ENCODE measurements at places on chromosomes 3 and 15. TPM values are rescaled to one million over a fixed set of nuclear protein-coding genes. Genes with fewer than 3 reads are reported as not detected.

The DNAJC17 gene
- total RNA-seq, result 46.5 TPM

The UPK1B gene
- not detected for total RNA-seq

The HPS3 gene
- 19.3 TPM for total RNA-seq

The DAZL gene
- 0.27 TPM for total RNA-seq

The FAM219B gene
- total RNA-seq, result 47.7 TPM

The HGD gene
- total RNA-seq, result 0.98 TPM

DNA sequence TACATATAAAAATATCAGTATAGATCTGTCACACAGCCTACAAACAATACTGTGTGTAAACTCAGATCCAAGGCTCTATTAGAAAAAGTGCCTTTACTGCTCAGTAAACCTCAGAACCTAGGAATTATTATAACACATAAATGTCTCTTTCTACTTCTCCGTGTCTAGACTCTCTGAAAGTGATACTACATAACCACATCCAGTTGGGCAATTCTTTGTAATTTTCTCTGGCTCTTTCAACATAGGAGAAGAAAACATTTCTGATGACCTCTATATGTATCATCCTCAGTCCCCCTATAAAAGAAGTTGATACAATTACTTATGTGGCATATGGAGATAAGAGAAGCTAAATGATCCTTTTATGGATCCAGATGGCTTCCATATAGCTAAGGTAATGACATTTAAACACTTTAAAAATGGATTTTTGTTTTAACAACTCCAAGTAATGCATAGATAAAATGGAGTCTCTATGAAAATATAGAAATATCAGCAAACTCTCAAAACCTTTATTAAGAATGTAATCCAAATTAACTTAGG lies 104.5 kb downstream of the LSAMP start:
- H3K27ac ChIP-seq, result no peak overlapping the region
- H3K36me3 ChIP-seq, result no peaks in the 10 kb centered on the region
- no peaks in the 10 kb centered on the region for H3K4me1 ChIP-seq

DNA sequence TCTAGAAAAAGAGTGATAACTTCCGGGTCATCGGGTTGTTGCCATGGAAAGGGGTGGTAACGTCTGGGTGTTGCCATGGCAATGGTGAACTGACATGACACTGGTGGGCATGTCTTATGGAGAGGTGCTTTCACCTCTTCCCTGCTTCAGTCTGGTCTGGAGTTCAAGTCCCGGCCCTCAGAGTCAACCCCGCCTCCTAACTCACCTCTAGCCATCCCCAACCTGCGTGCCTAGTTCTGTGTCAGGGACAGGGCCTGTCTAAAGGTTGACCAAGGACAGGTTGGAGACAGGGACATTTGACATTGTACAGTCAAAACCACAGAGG lies 96.0 kb downstream of the LSM3 start:
- no peak overlapping the region for H3K27ac ChIP-seq
- no peak for DNase-seq
- no peaks in the 10 kb centered on the region for H3K27me3 ChIP-seq
- H3K4me3 ChIP-seq, result no peak overlapping the region
- no peaks in the 10 kb centered on the region for H3K4me1 ChIP-seq

DNA sequence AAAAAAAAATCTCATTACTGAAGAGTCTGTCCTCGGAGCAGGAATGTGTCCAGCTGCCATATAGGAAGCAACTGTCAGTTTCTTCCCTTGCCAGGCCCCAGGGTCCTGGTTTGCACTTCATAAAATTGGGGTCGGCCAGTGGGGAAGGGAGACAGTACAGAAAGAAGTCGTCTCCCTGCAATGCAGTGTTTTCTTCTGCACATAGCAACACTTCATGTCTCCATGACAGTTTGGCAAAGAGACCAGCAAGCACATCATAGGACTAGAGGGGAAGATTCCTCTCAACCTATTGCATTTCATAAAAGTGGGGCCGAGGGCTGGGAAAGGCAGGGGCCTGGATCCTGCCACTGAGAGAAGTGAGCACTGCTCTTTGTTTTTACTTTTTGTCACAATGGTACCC lies 138.2 kb upstream of the HACD2 start:
- H3K27me3 ChIP-seq, result no peaks in the 10 kb centered on the region
- DNase-seq, result no peak
- no peak overlapping the region for H3K4me3 ChIP-seq

DNA sequence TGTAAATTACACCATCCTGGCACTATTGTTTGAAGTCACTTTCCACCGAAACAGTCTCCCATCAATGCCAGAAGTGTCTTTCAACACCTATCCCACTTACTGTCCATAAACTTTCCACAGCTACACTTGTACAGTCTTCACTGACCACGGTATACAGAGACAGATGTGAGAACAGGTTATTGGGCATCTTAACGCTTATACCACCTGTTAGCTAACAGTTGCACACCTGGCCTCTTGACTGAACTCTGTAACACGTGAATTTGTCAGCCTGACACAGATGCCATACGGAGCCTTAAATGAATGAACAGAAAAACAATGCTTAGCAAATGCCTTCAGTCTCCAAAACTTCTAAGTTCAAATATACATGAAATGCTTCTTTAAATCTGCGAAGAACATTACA lies 440.5 kb downstream of the SHQ1 start:
- no peaks in the 10 kb centered on the region for H3K36me3 ChIP-seq
- no peak for DNase-seq

- H3K27ac ChIP-seq, result no peak overlapping the region
- no peak overlapping the region for H3K4me3 ChIP-seq
- DNase-seq, result no peak
- H3K36me3 ChIP-seq, result no peaks in the 10 kb centered on the region
- no peaks in the 10 kb centered on the region for H3K27me3 ChIP-seq
These were observed 205.5 kb upstream of the CD96 start for GRCh38 chr3:111336511-111336910.

DNA sequence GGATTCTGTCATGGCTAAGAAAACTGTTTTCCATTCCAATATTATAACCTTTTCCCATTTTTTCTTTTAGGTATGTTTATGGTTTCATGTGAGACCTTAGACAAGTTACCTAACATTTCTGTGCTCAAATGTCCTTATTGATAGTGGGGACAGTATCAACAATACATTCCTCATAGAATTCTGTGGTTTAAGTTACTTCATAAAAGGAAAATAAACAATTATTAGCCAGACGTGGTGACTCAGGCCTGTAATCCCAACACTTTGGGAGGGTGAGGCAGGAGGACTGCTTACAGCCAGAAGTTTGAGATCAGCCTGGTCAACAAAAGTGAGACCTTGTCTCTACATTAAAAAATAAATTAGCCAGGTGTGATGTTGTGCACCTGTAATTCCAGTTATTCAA lies 436.8 kb upstream of the CNTN4 start:
- H3K27me3 ChIP-seq, result no peaks in the 10 kb centered on the region
- no peaks in the 10 kb centered on the region for H3K4me1 ChIP-seq
- H3K4me3 ChIP-seq, result no peak overlapping the region
- DNase-seq, result no peak
- no peak overlapping the region for H3K27ac ChIP-seq
- no peaks in the 10 kb centered on the region for H3K36me3 ChIP-seq

DNA sequence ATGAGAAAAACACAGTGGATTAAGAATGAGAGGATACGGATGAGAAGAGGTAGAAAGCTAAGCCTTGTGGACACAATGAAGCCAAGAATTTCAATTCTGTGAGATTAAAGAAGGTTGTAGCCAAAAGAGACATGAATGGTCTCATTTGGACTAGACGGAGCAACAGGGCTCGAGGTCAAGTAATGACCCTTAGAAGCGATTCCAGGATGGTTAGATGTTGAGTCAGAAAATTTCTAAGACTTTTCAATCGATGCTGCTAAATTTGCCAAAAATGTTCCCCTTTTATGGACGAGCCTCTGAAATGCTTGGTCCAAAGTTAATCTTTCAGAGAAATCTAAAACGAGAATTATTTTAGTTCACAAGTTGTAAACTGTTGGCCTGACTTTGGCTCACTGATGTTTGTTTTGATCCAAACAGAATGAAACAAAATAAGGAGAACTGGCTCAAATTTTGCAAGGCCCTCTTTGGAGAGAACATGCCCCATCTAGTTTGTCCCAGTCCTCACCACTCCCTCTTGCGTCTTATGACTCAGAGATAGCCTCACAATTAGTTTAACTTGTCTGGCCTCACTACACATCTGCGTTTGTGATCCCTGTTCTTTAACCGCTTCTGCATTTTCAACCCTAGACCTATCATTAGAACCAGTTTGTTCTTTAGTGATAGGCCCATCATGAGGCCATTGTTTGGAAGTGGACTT lies 235.5 kb downstream of the PDZRN3 start:
- no peaks in the 10 kb centered on the region for H3K4me1 ChIP-seq
- H3K36me3 ChIP-seq, result no peaks in the 10 kb centered on the region
- no peaks in the 10 kb centered on the region for H3K27me3 ChIP-seq

DNA sequence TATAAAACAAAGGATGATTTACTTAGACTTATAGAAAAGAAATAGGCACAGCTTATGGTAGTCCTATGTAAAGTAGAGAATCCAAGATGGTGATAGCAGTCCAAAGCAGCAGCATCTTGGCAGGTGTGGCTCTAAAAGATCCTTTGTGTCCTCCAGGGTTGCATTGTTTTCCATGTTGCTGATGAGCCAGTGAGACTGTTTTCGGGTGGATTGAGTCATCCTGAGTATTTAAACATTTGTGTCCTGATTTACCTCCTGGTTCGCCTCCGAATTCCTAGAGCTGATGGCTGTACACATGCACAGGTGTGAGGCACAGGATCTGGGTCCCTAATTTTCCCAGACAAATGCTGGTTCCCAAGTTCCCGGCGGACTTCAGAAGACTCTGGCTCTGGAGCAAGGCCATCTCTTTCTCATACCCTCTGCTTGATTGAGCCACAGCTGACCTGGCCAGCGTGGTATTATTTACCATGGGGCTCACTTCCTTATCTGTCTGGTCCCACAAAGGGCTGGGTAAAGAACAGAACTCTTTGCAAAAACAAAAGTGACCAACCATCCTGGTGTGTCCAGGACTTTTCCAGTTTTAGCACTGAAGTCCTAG lies 51.0 kb downstream of the ARNT2 start:
- no peaks in the 10 kb centered on the region for H3K36me3 ChIP-seq
- no peaks in the 10 kb centered on the region for H3K4me1 ChIP-seq
- H3K27ac ChIP-seq, result no peak overlapping the region
- no peak for DNase-seq
- H3K4me3 ChIP-seq, result no peak overlapping the region

- H3K27ac ChIP-seq, result no peak overlapping the region
- H3K4me1 ChIP-seq, result no peaks in the 10 kb centered on the region
- DNase-seq, result no peak
- no peak overlapping the region for H3K4me3 ChIP-seq
These were observed 359.7 kb upstream of the ROPN1 start for GRCh38 chr3:124351430-124352148.

DNA sequence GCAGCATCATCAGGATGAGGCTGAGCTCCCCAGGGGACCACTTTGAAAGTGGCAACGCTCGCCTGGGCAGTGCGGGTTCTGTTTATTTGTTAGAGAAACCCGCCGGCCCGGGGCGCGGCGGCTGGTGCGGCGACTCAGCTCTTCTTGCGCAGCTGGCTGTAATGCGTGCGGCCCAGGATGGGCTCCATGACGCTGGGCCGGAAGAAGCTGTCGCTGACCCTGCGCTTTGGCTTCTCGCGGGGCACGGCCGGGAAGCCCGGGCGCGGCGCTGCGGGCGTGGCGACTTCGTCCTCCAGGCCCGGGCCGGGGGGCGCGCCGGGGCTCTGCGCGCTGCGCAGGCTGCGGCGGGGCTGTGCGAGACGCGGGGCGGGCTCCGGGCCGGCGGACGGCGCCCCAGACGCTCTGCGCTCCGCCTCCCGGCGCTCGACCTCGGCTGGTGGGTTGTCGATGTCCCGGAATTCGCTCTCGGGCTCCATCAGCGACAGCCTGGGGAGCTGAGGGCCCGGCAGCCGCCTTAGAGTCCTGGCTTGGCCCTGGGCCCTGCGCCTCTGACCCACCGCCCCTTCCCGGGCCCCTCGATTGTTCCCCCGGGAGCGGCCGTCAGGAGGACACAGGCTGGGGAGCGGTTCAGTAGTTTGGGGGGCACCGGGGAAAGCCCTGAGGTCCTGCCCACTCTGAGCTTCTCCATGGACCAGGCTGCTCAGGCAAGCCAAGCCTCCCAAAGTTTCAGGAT lies 10.3 kb upstream of the KIF7 start:
- no peaks in the 10 kb centered on the region for H3K27me3 ChIP-seq
- no peak for DNase-seq
- H3K36me3 ChIP-seq, result no peaks in the 10 kb centered on the region
- H3K4me1 ChIP-seq, result no peaks in the 10 kb centered on the region
- no peak overlapping the region for H3K27ac ChIP-seq
- H3K4me3 ChIP-seq, result no peak overlapping the region

- DNase-seq, result no peak
- H3K27me3 ChIP-seq, result no peaks in the 10 kb centered on the region
- no peak overlapping the region for H3K27ac ChIP-seq
- peaks cover 27% of the 10 kb centered on the region for H3K4me1 ChIP-seq
- H3K36me3 ChIP-seq, result no peaks in the 10 kb centered on the region
- H3K4me3 ChIP-seq, result no peak overlapping the region
These were observed 23.4 kb downstream of the SNAPC5 start for GRCh38 chr15:66474135-66474534.

DNA sequence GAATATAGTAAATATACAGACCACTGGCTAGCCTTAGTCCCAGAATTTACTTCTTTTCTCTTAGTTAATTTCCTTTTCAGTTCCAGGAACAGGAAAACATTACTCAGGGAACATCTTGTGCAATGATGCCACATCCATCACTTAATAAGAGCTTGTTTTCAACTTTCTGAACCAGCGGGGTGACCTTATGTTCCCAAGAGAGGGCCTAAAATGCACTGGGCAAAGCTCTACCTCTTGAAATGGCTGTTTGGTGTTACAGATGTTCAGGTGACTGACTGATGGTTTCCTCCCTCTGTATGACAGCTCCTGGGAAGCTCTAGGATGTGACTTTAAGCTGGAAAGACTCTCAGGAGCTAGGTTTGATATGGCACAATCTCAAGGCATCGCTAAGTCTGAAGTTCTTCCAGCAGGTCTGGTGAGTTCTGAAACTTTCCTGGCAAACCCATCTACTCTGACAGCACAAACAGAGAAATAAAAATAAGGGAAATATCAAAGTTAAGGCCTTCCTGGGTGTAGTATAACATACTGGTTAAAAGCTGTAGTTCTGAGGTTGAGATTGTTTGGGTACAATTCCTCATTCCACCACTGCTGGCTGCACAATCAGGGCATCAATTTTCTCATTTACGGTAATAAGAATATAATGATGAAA lies 98.6 kb downstream of the ZIC1 start:
- H3K27me3 ChIP-seq, result no peaks in the 10 kb centered on the region
- H3K36me3 ChIP-seq, result no peaks in the 10 kb centered on the region

GRCh38 chr15:61715082-61715481 lies 345.2 kb downstream of the VPS13C start:
- no peak for DNase-seq
- H3K27ac ChIP-seq, result no peak overlapping the region
- H3K27me3 ChIP-seq, result no peaks in the 10 kb centered on the region
- no peak overlapping the region for H3K4me3 ChIP-seq
- H3K4me1 ChIP-seq, result no peaks in the 10 kb centered on the region
- H3K36me3 ChIP-seq, result no peaks in the 10 kb centered on the region

DNA sequence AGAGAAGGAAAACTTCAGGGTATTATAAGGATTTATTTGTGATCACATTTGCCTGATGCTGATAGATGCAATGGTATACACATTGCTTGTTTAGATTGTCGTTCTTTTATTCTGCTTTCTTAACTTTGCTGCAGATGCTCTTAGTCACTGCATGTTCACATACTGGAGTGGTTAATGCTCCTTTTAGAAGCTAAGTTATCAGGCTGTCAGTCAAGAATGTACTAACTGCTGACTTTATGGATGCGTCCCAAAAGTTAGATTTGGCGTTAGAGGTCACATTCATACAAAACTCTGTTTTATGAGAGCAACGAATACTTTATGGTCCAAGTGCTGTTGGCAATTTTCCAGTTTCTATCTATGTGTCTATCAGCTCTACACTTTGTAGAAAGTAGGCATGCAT lies 160.7 kb downstream of the BBX start:
- peaks cover 27% of the 10 kb centered on the region for H3K4me1 ChIP-seq
- no peak overlapping the region for H3K4me3 ChIP-seq
- no peak for DNase-seq
- H3K36me3 ChIP-seq, result no peaks in the 10 kb centered on the region

Data from CD8-positive, alpha-beta memory T cell (primary cell).